Stimulated activated CD8-positive, alpha-beta memory T cell treated with anti-CD3 and anti-CD28 coated beads, Interleukin-7, amount 100 ng/mL, for 1 hour (primary cell): ENCODE measurements at places on chromosomes 6 and 20.

DNA sequence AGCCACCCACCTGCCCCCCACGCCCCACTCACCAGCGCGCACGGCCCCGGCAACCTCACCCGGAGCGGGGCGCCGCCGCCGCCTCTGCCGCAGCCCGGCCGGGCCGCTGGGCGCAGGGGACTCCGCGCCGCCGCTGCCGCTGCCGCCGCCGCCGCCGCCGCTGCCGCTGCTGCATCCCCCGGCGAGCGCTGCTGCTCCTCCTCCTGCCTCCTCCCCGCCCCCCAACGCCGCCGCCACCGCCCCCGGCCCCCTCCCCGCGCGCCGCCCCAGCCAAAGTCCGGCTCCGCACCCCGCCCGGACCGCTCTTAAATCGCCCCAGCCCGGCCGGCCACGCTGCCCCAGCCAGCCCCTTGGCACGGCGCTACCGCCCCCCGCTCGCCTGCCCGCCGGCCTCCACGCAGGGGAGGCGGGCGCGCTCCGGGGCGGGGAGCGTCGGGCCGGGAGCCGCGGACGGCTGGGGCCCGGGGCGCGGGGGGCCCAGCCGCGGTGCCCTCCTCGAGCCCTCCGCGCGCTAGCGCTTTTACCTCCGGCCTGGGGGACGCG, at the start of gene SULF2:
TSS of gene SULF2 (minus strand) at position 171 of the 543 bp plus-strand sequence. CDS start 28,118 bp downstream, outside the sequence.
- no peak for DNase-seq

GRCh38 chr6:10098756-10099528, 315.9 kb downstream of the TFAP2A start:
- DNase-seq: no peak

DNA sequence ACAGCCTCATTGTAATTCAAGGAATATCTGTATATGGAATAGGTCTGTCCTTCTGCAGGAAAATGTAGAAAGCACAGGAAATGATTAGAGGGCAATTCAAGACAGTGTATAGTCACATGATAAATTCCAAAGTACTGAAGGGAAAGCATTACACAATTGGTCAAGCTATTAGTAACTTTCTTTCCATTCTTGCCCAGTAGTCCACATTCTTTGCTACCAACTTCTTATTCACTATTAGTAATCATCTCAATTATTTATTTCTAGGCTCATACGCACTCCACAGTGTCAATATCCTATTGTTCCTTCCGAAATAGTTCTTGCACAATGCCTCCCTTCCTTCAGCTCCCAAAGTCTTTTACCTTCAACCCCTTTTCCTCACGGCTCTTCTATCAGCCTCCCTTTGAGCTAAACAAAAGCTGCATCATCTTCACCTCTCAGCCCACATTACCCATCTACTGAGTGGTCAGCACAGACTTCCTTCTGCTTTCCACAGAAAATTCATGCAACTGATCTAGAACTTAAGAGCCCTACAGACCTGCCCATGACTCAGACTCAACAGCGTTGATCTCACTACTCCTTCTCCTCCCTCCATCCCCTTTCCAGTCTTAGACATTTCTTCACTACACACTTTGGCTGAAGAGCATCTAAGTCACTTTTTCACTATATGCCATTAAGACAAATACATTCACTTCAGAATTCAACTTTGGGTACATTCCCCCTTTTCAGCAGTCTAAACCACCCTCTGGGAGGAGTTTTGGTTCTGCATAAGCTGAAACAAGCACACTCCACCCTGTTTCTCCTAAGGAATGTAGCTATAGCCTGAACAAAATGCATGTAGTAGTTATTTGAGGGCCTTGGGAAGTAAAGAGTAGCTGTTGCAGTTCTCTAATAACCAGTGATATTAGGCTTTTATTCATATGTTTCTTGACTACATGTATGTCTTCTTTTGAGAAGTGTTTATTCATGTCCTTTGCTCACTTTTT, 157.9 kb downstream of the KIF16B start:
- DNase-seq: no peak

DNA sequence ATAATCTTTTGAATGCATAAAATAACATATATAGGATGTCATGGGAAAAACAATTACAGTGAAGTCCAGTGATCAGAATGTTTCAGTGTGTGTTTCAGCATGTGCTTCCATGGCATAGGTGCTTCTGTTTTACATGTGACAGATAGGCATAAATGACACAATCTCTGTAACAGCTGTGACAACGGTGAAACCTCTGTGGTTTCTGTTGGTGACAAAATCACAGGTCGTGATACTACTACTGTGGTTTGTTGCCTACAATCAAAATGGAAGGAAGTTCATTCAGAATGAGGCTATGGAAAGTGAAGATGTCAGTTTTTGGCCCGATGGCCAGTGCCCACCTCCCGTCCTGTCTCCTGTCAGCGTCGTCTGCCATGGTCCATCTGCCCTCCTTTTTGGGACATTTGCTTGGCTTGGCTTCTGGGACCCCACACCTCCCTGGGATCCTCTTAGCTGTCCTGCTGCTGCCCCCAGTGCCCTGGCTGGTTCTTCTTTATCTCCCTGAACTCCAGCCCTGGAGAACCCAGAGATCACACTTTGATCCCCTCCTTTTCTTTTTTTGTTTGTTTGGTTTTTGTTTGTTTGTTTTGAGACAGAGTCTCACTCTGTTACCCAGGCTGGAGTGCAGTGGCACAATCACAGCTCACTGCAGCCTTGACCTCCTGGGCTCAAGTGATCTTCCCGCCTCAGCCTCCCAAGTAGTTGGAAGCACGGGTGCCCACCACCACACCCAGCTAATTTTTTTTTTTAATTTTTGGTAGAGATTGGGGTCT, 79.3 kb upstream of the NAA20 start:
- no peak for DNase-seq

DNA sequence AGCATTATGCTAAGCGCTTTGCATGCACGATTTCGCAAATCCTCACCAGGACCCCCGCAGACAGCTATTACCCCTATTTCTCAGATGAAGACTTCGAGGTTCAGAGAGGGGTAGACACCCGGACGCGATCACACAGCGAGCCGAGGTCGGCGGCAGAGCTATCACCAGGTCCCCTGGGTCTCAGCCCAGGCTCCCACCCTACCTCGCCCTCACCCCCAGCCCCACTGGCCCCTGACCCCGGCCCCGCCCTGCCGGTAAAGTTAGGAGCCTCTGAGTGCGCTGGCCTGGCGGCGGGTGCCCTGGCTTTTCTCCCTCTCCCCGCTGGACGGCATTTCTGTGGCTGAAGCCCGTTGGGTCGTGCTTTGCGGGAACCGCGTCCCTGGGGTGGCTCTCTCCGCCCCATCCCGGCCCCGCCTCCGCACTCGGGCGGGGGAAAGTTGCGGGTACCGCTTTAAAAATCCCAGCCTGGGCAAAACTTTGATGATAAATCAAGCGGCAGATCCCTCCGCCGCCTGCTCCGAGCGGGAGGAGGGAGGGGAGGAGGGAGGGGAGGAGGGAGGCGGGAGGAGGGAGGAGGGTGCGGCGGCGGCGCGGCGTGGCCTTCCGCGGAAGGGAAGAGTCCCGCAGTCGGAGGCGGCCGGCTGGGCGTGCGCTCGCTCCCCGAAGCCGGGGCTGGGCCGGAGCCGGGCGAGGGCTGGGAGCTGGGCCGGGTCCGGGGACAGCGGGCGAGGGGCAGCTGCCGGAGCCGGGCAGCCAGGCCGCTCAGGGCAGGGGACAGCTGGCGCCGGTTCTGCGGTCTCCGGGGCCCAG, at the start of gene VSTM2L:
TSS of gene VSTM2L (plus strand) at position 624 of the 810 bp plus-strand sequence. CDS start 224 bp downstream, outside the sequence.
- no peak for DNase-seq

- no peak for DNase-seq
These were observed 40.7 kb downstream of the SLC22A3 start for GRCh38 chr6:160388922-160389321.

DNA sequence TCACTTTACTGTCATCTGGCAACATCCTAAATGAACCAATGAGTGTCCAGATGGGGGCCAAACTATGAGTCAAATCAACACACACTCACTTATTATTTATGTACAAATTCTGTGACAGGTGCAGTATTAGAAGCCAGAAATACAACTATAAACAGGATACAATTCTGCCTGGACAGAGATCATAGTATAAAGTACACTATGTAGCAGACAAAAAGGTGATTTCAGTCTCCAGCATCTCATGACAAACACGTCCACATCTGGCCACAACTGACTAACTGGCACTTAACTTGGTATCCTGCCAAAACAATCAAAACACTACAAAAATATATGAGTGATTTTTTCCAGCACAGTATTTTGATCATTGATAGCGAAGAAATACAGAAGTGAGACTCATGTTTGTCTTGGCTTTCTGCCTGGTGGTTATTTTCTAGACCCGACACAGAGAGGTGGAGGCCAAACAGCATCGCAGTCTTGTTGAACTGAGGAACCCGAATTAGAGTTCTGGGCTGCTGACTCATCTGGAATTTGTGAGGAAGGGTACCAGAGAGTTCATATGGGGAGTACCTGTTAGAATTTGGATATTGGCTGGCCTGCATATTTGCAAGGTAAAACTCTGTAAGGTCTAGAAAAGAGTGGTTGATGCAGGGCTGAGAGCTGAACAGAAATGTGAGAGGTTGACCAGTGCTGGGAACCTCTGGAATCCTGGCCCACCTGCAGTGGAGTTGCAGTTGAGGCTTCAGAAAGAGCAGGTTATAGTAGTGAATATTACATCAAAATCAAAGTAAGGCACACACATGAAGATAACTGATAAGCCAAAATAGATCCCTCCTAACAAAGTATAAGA, 475.2 kb downstream of the PTPRT start:
- no peak for DNase-seq

- no peak for DNase-seq
These were observed 5.8 kb downstream of the STX7 start for GRCh38 chr6:132506869-132507808.

GRCh38 chr6:27894839-27895762, 17.1 kb downstream of the OR2B2 start:
- DNase-seq: no peak

DNA sequence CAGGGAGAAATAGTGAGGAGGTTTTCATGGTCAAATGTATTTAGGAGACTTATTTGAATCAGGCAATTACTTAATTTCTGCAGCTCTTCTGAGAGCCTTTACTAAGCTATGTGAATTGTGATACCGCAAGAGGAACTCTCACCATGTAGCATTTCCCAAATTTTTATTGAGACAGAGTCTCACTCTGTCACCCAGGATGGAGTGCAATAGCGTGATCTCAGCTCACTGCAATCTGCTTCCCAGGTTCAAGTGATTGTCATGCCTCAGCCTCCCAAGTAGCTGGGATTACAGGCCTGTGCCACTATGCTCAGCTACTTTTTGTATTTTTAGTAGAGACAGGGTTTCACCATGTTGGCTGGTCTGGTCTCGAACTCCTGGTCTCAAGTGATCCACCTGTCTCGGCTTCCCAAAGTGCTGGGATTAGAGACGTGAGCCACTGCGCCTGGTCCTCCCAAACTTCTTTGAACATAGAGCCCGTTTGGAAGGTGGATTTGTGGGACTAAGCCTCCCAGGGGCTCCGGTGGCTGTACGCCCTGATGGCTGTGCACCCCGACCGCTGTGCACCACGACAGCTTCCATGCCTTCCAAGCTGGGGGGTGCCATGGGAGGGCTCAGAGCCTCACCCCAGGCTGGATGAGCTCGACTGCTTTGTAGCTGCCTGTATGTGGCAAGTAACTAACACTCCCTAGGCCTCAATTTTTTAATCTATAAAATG, 5.7 kb upstream of the MPC1 start:
- no peak for DNase-seq

- DNase-seq: no peak
These were observed 1365.7 kb upstream of the GJE1 start for GRCh38 chr6:140766999-140767398.

- no peak for DNase-seq
These were observed 78.7 kb downstream of the PLCB4 start for GRCh38 chr20:9147547-9148024.

DNA sequence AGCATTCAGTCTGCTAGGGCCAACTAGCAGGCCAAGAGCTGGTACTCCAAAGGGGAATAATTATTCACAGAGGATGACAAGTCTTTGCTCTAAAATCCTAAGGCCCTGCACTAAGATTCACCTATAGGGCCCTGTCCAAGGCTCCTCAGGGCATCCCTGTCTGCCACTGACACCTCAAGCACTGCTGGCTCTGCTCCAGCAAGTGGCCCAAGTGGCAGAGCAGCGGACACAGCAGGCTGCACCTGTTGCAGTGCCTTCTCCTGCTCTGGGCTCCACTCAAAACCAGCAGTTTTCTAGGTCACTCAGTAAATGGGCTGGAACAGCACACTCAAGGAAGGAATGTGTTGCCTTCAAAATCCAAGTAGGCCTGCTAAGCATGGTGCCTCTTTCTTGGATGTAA, 36.4 kb upstream of the SMOC2 start:
- no peak for DNase-seq

GRCh38 chr6:133892813-133893691, 4.1 kb downstream of the TCF21 start:
- no peak for DNase-seq
